ENCODE measurements at places on chromosomes 7 and 10.

DNA sequence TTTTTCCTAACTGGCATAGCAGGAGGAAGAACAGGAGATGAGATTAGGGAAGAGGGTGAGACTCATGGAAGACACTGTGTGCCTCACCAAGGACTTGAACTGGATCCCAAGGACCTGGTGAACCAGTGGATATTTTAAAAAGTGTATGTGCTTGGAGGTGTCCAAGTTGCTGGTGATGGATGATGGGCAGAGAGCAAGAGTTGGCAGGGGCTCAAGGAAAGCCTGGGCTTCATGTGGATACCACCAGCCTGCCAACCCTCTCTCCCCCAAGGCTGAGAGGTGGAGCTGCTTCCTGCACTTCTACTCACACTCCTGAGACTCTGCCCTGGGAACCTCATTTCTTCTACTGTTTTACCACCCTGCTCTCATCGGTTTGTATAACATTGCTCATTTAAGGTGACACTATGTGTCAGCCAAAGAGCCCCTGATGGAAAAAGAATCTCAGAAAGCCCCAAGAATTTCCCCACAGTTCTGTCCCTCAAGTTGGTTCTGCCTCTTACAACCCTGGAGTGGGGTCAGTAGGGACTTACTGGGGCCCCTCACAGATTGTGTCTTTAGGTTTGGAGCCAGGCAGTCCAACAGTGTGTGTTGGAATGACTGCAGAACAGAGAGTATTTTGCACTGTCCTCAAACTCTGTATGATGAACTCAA lies 56.2 kb upstream of the PDCD4 start:
- no peak for DNase-seq

- no peak for DNase-seq
These were observed 81.4 kb upstream of the IL6 start for GRCh38 chr7:22645418-22646181.

DNA sequence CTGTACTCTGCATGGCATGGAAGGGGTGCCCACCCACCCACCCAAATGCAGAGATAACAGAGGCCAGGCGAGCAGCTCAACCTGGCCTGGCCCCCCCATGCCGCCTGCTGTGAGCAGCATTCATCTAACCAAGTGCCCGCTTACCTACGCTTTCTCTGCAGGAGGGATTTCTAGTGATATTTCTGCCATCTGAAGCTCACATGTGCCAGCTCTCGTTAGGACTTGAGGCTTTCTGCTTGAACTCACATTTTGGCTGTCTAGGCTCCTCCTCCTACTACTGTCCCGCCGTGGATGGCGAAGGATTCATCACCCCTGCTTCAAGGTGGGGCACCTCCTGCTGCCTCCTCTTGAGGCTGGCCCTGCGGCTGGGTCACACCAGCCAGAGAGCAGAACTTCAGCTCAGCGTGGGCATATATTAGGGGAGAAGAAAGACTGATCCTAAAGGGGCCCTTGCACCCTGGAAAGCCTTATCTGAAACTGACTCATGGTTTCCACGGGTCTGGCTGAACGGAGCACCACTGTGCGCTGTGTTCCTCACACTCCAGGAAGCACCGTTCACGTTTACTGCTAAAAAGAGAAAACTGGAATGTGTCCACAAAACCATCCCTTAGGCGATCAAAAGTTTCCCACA lies 45.5 kb downstream of the CTBP2 start:
- DNase-seq: no peak

GRCh38 chr10:77622889-77623291 lies 14.7 kb downstream of the KCNMA1 start:
- DNase-seq: no peak

GRCh38 chr10:86959737-86960002 lies 1.3 kb downstream of the SNCG start:
- no peak for DNase-seq

GRCh38 chr7:144821067-144821466 lies 14.8 kb downstream of the TPK1 start:
- no peak for DNase-seq

DNA sequence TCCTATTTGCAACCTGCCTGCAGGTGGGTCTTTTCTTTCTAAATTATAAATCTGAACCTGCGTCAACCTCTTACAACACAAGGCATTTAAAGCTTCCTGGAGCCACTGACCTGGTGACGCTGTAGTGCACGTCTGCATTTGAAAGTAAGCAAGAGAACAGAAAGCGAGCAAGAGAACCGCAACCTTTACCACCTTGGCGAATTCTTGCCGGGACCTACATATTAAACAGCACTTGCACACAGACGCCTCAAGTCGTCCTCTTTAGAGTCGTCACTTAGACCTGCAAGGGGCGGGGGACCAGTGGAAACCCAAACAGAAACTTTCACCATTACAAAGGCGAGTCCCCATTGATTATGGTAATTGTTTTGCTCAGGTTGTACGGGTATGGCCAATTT lies 9.5 kb downstream of the GLI3 start:
- no peak for DNase-seq

DNA sequence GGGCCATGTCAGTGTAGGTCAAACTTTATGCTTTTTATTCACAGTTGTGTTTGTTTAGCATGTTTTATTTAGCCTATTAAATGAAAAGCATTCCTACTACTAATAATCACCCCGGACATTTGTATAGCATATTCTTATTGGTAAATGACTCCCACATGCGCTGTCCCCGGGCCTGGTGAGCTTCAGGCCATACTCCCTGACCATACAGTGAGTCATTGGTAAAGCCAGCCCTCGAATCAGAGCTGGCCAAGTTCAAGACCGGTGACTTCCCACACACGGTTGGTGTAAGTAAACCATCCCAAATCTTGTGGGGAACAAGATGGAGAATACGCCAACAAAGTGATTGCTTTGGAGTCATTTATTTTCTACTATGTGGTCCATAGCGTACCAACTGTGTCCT lies 238.7 kb upstream of the TCF7L2 start:
- no peak for DNase-seq

- DNase-seq: no peak
These were observed 62.9 kb upstream of the DOCK1 start for GRCh38 chr10:126842356-126842755.

DNA sequence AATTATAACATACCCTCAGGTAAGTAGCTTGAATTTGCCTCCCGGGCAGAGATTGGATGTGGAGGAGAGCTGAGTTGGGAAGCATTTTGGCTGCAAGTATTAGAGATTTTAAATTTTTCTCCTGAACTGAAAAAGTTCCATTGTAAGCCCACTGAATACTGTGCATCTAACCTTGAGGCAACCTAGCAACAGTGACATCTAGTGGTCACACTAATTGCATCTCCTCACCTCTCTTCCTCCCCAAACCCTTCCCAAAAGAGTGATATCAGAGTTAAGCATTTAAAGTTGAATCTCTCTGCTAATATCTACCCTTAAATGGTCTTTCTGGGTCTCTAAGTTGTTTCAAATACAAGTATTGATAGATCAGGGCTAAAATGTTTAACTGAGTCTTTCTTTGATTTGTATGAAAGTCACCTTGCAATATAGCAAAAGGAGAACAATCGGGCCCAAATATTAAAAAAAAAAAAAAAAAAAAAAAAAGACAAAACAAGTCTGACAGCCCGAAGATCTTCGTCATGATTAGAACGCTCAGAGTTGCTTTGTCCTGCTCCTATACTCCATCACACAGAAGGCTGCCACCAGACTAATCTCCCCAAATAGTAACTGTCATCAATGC lies 40.4 kb upstream of the DLX5 start:
- peak; percentile 32 for DNase-seq

Data from fibroblast of skin of right quadriceps (primary cell).